CD4-positive, alpha-beta T cell treated with Interleukin-6 for 4 hours (primary cell): ENCODE measurements at places on chromosomes 12 and 14.

DNA sequence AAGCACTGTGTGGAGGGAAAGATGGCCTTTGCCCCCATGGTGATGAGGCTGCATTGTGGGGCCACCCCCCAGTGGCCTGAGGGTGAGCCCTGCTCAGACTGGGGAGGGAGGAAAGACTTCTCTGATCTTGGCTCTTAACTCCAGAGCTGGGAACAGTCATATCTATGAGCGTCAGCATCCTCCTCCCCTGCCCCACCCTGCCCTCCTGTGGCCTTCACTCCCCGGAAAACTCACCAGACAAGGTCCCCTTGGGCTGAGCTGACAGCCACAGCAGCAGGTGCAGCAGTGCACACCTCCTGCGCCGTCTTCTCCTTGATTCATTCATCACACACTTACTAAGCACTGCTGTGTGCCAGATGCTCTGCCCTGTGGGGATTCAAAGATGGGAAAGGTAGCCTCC is 98.8 kb downstream of the B4GALNT3 start:
- DNase-seq = no peak

GRCh38 chr12:48557919-48558318 is 11.9 kb downstream of the LALBA start:
- no peak for DNase-seq

DNA sequence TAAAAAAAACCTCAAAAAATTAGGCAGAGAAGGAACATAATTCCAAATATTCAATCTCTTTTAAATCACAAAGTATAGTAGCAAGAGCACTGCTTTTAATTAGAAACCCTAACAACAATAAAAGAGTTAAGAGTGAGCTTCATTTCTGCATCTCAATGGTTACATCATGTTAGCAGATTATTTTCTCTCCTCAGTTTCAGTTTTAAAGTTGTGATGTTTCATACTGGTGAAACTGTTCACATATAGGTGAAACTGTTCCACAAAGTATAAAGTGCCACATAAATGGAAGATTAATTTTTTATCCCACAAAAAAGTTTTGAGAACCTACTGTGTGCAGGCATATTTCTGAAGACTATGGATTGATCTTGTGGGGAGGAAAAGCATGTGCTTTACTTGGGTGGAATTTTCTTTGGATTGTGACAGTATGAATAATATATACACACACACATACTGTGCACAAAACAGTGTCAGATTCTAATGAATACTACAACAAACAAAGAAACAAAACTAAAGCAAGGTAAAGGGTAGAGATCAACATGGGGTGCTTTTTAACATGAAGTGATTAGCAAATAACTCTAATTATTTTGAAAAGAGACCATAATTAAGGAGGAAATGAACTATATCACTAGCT is 17.1 kb downstream of the LUM start:
- DNase-seq = no peak

- DNase-seq = no peak
Observed at GRCh38 chr12:101490286-101490920, 15.3 kb downstream of the SPIC start.

DNA sequence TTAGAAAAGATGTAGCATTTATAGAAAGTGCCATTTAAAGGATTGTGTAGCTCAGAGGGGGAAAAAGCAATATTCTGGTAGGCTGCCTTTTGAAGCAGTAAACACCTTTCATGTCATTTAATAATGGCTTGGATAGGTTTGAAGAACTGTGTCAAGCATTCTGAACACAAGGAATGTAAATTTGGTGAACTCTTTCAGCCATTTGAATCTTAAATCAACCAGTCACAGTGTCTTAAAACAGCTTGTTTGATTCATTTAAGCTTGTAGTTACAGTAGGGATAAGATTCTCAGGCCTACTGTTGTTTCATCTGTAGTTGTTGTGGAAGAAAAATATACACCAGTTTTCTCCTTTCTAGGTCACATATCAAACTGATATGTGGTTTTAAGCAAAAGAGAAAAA is 299.4 kb upstream of the NOVA1 start:
- no peak for DNase-seq

DNA sequence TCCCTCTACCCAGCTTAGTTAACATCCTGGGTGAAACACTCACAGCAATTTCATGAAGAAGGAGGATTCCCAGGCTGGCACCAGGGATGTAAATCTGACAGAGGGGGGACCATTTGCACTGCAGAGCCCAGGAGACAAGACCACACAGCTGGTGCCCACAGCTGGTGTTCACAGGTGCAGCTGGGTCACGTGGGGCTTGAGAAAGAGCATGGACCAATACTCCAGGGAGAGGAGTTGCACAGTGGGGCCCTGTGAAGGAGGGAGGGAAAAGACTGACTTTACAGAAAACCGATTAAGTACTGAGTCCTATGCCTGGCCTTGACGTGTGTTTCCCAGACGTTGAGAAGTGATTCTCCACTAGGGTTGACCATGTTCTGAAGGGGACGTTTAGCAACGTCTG is 1316.7 kb upstream of the TMEM132C start:
- no peak for DNase-seq

- no peak for DNase-seq
Observed at GRCh38 chr12:6097411-6097810, 27.1 kb downstream of the VWF start.

DNA sequence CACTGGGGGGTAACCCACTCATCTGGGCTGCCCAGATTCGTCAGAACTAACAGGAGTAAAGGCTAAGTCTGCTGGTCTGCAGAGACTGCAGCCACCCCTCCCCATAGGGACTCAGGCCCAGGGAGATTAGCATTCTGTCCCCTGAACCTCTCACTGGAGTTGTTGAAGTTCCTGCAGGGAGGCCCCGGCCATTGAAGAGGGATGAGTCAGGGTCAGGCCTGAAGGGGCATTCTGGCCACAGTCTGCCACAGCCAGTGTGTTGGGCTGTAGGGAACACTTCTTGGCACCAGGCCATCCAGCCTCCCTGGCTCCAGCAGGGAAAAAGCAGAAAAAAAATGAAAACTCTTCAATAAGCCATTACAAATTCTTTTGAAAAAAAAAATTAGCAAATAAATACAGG is 35.3 kb downstream of the KLRK1 start:
- DNase-seq = no peak

GRCh38 chr14:79961197-79961596 is 250.1 kb downstream of the DIO2 start:
- DNase-seq = no peak

GRCh38 chr12:111437816-111438454 is 32.2 kb downstream of the SH2B3 start:
- DNase-seq = peak; percentile 38

- no peak for DNase-seq
Observed at GRCh38 chr14:55523321-55523720, 56.7 kb upstream of the KTN1 start.

DNA sequence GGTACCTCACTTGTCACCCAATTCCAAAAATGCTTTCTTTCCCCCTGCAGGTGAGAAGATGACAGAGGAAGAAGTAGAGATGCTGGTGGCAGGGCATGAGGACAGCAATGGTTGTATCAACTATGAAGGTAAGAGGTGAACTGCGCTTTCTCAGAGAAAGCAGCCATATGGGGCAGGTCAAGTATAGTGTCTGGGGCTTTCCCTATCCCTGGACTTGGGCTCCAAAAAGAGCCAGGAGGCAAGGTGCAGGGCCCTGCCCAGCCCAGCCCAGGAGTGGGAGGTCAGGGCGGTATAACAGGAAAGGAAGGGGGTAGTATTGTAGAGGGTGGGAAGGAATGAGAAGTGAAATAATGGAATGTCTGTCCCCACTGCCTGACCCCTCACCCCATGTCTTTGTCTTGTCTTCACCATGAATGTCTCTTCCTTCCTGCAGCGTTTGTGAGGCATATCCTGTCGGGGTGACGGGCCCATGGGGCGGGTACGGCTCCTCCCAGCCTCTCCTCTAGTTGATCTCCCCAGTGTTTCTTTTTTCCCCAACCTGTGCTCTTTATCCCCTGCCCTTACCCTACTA is 2.1 kb downstream of the MYL6 start:
- DNase-seq = peak; percentile 80

DNA sequence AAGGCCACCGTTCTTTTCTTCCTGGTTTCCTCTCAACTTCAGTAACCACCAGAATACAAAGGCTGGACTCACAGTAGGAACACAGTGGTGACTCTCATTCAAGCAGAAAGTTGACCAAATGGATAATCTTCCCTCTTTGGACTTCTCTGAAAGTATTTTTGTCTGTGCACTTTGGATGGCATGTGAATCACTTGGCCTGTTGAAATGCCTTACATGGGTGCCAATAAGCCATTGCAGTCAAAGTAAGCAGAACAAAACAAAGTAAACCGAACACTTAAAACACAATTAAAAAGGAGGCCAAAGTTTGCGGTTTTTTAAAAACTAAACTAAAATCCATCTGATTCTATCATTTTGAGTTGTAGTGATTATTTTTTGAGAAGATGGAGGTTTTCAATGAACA is 370.1 kb upstream of the DDHD1 start:
- DNase-seq = no peak

DNA sequence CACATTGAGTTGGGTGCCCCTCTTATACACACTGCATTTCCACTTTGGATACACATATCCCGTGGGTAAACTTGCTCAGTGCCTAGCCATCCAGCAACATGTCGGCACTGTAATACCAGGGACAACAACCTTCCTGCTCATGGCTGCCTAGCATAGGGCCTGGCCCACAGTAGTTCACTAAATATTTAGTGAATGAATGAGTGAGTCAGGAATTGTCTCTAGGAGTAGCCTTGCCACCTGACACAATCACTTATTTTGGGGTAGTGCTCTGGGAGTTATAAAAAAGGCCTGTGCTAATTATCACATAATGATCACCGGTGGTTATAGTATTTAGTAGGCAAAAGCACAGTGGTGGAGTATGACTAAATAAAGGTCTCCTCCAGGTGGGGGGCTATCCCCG is 8.5 kb upstream of the NUMB start:
- no peak for DNase-seq

- no peak for DNase-seq
Observed at GRCh38 chr12:131555197-131555846, 155.6 kb upstream of the SFSWAP start.

DNA sequence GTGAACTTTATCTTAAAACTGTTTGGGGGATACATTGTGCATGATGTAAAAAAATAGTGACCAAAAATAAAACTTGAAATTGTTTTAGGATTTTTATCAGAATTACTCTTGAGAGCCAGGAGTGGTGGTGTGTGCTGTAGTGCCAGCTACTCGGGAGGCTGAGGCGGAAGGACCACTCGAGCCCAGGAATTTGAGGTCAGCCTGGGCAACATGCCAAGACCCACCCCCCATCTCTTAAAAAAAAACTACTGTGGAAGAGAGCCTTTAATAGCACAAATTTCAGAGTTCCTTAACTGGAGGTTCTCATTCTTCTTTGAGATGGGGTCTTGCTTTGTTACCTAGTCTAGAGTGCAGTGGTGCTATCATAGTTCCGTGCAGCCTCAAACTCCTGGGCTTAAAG is 21.5 kb downstream of the CPSF2 start:
- DNase-seq = no peak

GRCh38 chr12:20798554-20798953 is 12.0 kb upstream of the SLCO1B3 start:
- DNase-seq = no peak

DNA sequence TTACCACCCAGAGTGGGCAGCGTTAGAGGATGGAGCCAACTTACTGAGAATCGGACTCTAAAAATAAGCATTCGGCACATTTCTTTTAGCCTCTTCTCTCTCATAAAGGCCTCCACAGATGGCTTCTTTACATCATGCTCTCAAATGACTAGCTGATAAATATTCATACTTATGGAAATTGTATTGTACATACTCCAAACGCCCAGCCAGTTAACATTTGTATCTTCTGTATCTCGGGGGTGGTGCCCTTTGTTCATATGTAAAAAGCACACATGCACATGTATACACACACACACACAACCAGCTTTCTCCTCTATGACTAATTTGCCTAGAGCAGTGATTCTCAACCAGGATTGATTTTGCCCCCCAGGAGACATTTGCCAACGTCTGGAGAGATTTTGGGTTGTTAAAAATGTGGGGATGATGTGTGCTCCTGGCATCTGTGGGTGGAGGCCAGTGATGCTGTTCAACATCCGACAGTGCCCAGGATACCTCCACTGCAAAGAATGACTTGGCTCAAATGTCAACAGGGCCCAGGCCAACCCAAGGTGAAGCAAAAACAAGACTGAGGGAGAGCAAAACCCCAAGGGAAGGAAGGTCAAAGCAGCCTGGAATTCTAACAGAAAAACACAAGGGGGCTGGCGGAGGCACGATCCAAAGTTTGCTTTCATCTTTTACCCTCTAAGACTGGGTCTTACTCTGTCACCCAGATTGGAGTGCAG is 15.2 kb upstream of the CDK2AP1 start:
- DNase-seq = no peak

DNA sequence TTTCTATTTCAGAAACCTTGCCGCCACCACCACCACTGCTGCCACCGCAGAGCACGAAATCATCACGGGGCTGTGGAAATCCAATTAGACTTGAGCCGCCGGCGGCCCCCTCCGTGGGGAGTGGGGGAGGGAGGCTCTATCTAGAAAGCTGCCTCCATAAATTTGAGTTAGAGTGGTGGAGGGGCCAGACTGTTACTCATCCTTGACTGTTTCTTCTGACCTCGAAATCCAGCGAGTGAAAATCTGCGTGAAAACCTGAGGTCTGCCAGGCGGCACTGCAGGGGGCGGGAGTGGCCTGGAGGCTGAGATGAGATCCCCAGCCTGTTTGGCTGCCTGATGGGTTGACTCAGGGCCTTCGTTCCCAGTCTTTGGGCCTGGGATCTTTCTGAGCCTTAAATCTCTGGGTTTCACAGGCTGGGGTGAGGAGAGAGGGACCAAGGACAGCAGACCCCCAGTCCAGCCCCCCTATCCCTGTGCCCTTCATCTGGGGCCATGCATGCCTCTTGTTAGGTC is 29.9 kb downstream of the TSPAN9 start:
- no peak for DNase-seq

GRCh38 chr14:55819610-55820304 is 239.8 kb downstream of the KTN1 start:
- no peak for DNase-seq

DNA sequence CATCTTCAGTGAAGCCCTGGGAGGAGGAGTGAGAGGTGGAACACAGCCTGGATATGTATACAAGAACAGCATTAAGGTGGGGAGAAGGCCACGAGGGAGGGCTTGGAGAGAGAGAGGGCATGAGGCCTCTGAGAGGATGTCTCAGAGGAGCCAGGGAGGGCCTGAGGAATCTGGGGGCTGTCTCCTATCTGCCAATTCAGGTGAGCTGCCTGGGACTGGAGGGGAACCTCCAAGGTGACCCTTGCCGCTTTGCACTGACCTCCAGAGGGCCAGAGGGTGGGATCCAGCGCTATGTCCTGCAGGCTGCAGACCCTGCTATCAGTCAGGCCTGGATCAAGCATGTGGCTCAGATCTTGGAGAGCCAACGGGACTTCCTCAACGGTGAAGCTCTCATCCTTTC is 4.4 kb downstream of the ARHGEF25 start:
- DNase-seq = no peak

- no peak for DNase-seq
Observed at GRCh38 chr12:19846574-19846973, 407.3 kb downstream of the AEBP2 start.

DNA sequence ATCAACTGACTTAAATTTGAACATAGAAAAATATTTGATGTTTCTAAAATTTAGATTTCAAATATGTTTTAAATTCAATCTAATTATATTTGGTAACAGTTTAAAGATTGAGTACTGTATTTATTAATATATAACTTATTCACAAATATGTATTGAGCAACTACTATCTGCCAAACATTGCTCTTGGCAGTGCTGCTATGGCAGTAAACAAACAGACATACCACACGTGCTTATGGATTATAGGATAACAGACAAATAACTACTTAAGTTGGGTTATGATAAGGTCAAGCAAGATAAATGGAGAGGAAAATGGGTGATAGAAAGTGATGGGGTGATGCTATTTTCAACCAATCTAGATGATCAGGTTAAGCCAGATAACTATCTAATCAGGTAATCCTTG is 538.1 kb downstream of the C12orf50 start:
- DNase-seq = no peak

- no peak for DNase-seq
Observed at GRCh38 chr12:124436366-124436765, 131.0 kb downstream of the NCOR2 start.
